ENCODE measurements at places on chromosomes 2 and 18.

DNA sequence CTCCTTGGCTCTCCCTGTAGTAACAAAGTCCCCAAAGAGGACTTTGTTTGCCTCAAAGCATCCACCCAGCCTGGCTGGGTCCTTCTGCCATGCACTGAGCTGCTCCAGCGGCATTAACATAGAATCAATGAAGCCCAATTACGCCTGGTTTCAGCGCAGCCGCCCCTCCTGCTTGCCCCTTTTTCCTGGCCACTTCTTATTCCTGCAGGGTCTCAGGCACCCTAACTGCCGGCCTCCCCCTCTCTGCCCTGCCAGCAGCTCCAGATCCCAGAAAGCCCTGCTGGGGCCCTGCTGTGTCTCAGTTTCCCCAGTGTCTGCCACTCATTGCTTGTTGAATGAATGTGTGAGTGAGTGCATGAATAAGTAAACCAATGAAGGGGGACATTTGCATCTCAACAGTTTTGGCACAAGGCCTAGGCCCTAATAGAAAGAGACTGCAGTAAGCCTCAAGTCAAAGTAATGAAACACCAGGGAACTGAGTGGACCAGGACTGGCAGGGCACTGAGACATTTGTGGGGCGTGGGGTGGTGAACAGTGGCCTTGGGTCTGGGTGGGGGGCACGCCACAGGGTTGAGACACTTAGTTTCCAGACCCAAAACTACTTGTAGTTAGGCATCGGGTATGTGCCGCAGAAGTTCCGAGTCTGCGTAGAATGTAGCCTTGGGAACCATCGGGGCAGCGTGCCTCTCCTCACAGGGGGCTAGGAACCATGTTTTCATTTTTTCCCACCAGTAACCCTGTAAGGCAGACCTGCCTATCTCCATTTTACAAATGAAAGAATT, 60.6 kb downstream of the SMAD7 start:
- DNase-seq = no peak

DNA sequence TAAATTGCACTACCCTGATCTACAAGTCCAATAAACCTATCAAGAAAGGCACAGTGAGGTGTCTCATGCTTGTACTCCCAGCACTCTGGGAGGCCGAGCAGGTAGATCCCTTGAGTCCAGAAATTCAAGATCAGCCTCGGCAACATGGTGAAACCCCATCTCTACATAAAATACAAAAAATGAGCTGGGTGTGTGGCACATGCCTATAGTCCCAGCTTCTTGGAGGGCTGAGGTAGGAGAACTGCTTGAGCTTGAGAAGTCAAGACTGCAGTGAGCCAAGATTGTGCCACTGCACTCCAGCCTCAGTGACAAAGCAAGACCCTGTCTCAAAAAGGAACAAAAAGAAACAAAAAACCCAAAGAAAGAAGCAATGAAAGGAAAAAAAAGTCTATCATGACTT, 58.9 kb downstream of the ROCK2 start:
- DNase-seq = no peak

DNA sequence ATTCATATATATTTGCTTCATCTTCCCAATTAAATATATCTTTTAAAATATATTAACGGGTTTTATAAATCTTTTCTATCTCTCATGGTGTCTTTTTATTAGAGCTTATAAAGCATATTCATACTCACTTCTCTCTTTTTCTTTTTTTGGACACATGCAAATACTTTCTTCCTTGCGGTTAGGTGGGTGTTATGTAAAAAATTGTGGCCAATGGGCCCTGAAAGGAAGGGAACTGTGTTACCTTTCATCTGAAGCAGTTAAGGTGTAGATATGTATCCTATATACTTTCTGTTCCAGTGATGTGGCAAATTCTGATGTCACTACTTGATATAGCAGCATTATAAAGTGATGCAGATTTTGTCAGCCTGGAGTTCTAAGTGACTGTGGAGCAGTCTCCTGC, 714.5 kb downstream of the PLCL1 start:
- no peak for DNase-seq

DNA sequence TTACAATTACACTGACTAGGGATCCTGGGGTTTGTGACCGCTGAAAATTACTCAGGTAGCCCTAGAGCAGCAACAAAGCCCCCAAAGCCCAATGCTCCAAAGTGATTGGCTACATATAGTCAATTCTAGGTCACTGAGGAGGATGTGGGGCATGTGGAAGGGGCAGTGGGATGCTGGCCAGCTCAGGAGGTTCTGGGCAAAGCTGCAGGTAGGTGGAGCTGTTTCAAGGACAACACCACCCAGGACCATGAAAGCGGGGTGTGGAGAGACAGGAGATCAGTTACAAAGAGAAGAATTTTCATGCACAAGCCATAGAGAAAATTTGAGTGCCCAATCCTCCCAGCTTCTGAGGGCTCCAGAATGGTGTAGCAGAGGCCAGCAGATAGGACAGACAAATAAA, 75.0 kb upstream of the CCDC85A start:
- no peak for DNase-seq

DNA sequence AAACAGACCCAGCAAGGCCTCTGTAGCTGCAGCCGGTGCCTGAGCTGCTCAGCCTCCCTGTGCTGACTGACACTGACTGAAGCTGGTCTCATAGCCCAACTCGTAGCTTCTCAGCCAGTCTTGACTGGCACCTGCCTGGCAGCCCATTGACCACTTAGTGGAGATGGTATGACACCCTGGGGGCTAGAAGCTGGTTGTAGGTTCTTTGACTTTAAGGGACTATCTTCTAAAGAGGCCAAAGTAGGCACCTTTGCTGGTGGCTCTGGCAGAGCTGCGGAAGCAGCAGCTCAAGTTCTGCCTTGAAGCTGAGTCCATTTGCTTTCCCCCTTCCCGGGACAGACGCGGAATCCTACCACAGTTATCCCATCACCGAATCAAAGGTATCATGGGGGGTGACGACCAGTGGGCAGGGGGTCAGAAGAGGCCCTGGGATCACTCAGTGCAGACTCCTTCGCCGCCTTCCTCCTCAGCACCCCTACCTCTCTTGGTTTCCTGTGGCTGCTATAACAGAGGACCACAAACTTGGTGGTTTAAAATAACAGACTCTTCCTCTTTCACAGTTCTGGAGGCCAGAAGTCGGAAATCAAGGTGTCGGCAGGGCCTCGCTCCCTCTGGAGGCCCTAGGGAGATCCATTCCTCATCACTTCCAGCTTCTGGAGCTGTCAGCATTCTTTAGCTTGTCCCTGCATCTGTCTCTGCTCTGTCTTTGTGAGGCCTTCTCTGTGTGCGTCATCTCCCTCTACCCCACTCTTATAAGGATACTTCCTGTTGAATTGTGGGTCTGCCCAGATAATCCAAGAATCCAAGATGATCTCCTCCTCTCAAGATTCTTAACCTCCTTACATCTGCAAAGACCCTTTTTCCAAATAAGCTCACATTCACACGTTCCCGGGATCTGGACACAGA, 13.7 kb upstream of the FOSL2 start:
- no peak for DNase-seq

GRCh38 chr2:236641051-236641726, 71.6 kb downstream of the ACKR3 start:
- DNase-seq = no peak

DNA sequence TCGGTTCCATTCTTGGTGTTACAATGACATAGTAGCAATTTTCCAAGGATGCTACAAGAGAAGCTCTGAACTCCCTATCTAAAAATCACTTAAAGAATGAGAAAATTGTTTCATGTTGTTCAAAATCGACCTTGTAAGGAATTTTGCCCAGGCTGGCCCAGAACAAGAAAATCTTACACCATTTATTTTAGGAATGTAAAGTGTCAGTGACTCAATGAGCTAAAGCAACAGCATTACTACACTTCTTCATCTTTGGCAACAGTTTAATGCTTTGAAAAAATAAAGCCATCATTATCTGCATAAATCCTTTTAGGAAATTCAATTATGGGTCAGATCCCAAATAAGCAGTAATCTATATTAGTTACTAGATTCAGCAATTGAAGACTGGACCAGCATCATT, 38.6 kb downstream of the SLC25A12 start:
- no peak for DNase-seq

DNA sequence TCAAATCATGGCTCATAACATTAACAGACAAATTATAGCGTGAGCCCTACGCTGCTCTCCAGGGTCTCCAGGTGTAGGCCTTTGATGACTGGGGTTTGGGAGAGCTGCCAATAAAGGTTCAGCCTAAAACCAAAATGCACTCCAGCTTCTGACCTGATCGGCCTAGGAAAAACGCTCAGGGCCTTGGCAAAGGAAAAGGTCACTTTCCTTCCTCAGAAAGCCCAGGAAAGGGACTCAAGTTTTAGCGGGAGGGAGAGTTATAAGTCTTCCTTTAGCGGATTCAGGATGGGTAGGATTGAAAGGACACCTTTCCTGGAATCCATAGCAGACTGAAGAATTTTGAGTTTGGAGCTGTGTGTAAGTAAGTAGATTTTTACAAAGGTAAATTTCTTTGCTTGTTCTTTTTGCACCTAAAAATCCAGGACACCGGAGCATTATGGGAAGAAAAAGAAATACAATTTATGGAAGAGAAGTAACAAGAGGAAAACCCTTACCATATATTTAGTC, 8.8 kb downstream of the EVX2 start:
- DNase-seq = no peak

GRCh38 chr2:176745543-176746200, 466.9 kb upstream of the HNRNPA3 start:
- DNase-seq = no peak

DNA sequence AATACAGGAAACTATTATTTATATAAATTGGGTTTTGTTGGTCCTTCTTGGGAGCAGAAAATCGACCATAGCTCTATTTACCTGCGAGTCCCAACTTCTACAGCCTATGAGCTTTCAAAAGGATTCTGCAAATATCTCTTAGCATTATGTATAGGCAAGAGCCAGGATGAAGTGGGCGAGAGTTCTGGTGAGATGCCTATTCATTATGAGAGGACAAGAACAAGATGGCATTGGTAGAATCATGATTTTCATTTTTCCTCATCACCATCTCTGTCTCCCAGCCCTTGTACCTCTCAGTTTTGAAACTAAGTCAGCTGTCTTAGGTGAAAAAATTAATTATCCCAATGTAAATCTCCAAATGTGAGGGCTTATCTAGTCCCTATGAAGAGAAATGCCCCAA, 25.0 kb downstream of the WIPF1 start:
- no peak for DNase-seq

- DNase-seq = no peak
Observed at GRCh38 chr2:75790121-75790813, 79.6 kb upstream of the GCFC2 start.

GRCh38 chr2:170840717-170841210, 24.1 kb downstream of the GAD1 start:
- no peak for DNase-seq

DNA sequence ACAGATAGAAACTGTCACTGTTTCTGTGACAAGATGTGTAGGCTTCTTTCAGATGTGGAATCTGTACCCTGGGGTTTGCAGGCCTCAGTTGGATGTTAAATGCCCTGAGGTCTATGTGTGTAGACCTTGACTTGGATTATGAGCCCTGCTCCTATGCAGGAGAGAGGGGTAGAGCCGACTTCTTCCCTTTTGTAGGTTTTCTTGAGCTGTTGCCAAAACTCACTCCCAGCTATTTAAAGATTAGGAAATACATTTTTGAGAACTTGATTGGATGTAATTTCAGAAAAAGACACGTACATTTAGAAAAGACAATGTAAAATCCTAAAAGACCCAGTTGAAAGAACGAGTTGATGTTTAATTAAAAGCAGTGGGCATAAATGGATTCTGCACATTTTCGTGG, 374.8 kb downstream of the SLC4A3 start:
- DNase-seq = no peak

- DNase-seq = no peak
Observed at GRCh38 chr2:178111743-178112142, 494 bp upstream of the RBM45 start.

- DNase-seq = no peak
Observed at GRCh38 chr2:74792282-74792681, 41.6 kb upstream of the HK2 start.

DNA sequence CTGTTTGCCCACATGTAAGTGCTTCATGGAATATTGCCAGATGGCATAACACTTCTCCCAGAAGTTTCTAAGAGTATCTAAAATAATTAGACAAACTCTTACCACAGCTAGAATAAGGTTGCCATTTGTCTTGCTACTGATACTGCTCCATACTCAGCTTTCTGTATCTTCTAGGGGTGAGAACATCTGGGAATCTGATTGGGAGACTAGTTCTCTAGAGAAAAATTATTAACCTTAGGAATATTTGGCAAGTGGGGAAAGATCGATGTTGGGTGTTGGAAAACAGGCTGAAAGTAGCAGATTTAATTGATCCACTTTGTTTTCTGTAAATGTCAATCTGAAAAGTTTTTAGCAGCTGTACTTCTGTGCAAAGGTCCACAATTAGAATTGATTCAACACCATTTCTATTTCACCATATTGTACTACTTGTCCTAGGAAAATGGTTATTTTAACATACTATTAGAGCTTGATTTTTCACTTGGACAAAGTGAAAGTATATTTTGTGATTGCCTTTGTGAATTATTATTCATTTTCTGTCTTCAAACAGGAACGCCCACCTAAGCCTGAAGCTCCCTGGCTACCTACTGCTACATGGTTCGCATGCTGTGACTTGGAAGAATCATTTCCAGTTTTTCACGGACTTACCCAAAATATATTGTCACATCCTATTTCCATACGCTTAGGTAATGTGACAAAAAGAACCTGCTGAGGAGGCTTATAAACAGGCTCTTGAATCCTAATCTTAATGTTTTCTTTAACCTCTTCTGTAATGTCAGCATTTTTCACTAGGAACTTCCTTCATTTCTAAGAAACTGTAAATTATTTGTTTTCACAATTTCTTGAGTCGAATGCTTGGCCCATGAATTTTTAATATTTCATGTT, 147.7 kb downstream of the TRABD2A start:
- no peak for DNase-seq

- DNase-seq = no peak
Observed at GRCh38 chr2:47214385-47214784, 59.3 kb upstream of the STPG4 start.

GRCh38 chr2:119263656-119264055, 40.0 kb downstream of the STEAP3 start:
- no peak for DNase-seq

GRCh38 chr18:79615586-79615985, 64.0 kb upstream of the CTDP1 start:
- no peak for DNase-seq

DNA sequence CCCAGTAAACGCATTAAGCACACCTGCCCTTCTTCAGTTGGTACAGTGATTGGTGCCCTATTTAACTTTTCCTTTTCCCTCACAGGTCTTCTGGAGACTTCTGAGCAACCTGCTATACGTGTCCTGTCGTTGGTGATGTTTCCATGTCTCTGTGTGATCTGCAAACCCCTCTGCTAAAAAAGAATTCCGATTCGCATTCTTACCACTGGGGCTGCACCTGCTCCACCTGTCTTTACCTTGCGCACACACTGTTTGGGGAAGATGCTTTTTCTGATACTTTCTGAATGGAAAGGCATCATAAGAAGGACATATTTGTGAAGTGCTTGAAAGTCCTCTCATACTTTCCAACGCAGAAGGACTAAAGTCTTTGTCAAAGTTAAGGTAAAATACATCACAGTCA, 323.9 kb upstream of the SOX11 start:
- DNase-seq = no peak

- DNase-seq = no peak
Observed at GRCh38 chr2:174485788-174486562, 854 bp downstream of the GPR155 start.

Data from RWPE1 (cell line).